ENCODE measurements at places on chromosomes 7 and 10.

GRCh38 chr7:108570146-108570755 lies 577 bp downstream of the DNAJB9 start:
- peak; percentile 19 for DNase-seq

- DNase-seq, result no peak
Measured at GRCh38 chr7:2152646-2153045, 80.1 kb downstream of the MAD1L1 start.

- DNase-seq, result no peak
Measured at GRCh38 chr10:16943295-16944285, 126.4 kb upstream of the RSU1 start.

DNA sequence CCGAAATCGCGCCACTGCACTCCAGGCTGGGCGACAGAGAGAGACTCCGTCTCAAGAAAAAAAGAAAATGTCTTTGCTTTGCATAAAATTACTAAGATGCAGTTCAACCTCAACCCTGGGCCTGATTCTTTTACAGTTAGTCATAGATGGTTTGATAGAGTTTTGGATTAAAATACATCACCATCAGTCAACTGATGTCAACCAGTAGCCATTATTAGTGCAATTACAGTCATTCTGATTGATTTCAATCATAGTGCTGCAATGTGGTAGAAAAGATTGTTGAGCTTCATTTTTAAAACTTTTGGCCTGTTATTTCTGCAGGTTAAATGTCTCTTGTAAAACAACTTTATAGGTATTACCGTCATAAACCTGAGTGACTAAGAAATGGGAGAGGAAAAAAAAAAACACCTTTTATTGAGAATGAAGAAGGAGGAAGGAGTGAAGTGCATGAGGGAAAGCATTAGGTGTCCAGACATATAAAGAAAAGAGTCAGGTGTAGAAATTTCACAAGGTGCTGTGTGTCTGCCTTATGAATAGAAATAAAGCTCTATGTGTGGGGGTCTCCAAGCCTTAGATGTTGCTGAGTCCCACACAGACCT lies 150.6 kb downstream of the TRIL start:
- no peak for DNase-seq

- no peak for DNase-seq
Measured at GRCh38 chr7:130963339-130963738, 229.3 kb upstream of the KLF14 start.

DNA sequence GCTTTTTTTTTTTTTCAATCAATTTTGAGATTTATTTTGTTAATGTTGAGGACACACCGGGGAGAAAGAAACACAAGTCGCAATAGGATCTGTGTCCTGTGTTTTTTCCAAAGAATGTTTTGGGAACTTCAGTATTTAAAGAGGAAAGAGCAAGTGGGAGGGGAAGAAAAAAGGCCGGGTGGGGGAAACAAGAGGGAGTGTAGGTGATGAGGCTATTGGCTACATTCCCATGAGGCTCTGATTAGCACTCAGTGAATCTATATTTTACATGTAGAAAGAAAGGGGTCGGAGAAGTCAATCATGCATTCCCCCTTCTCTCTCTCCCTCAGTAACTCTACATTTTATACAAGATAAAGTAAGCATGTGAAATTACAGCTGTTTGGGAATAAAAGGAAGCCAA lies 4.1 kb downstream of the ZNF680 start:
- no peak for DNase-seq
